ENCODE measurements at places on chromosomes 4 and X. TPM values are rescaled to one million over a fixed set of nuclear protein-coding genes. Genes with fewer than 3 reads are reported as not detected.

The KIT gene
- total RNA-seq, result 39.7 TPM

GRCh38 chr4:88366460-88366859, 12.2 kb upstream of the HERC6 start:
- H3K27me3 ChIP-seq, result no peaks in the 10 kb centered on the region
- no peak overlapping the region for H3K27ac ChIP-seq
- no peaks in the 10 kb centered on the region for H3K36me3 ChIP-seq
- H3K4me1 ChIP-seq, result no peaks in the 10 kb centered on the region

- no peak overlapping the region for H3K4me3 ChIP-seq
- no peaks in the 10 kb centered on the region for H3K36me3 ChIP-seq
- H3K27me3 ChIP-seq, result no peaks in the 10 kb centered on the region
- no peak overlapping the region for H3K27ac ChIP-seq
These were observed 1285.8 kb downstream of the TECRL start for GRCh38 chr4:63123441-63123840.

The IL9R gene
- not detected for total RNA-seq

GRCh38 chr4:95295157-95295556, 253.6 kb downstream of the UNC5C start:
- H3K27me3 ChIP-seq, result no peaks in the 10 kb centered on the region
- DNase-seq, result no peak
- H3K4me1 ChIP-seq, result peaks cover 19% of the 10 kb centered on the region
- no peaks in the 10 kb centered on the region for H3K36me3 ChIP-seq
- H3K27ac ChIP-seq, result no peak overlapping the region

All from endothelial cell of umbilical vein (primary cell).